LHCN-M2 (cell line): ENCODE measurements at places on chromosomes 11 and 22. TPM values are rescaled to one million over a fixed set of nuclear protein-coding genes. Genes with fewer than 3 reads are reported as not detected.
A peak's percentile ranks its signal among the peaks of the same experiment; 100 is the strongest.

DNA sequence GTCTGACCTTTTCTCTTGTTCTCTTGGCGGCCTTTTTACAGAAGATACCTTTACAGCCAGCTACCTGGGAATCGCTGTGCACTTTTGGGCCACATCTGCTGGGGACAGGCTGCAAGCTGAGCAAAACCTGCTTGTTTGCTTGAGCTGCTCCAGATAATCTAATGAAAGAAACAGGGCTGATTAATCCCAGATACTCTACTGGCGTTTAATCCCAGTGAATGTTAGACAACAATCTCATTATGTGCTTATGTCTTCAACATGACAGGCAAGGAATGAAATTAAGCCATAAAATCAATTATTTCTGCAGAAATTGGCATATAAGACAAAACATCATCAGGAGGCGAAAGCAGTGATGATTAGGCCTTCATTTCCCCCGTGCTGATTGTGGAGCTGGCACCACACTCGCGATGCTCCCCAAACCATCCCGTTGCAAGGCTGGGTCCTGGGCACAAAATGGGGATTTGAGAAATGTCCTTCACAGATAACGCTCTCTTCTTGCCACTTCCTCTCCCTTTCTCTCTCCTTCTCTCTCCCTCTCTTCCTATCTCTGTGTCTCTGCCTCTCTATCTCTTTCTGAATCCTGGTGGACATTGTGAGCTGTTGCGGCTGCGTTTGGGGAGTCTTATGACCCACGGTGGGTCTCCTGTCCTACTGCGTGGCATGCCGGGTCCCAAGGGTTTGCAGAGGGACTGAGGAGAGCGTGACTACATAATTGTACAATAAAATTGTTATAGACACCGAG is 1053.8 kb downstream of the TBC1D22A start:
- no peak for DNase-seq

- DNase-seq, result no peak
Measured at GRCh38 chr11:39011797-39012196, 2413.8 kb upstream of the RAG2 start.

DNA sequence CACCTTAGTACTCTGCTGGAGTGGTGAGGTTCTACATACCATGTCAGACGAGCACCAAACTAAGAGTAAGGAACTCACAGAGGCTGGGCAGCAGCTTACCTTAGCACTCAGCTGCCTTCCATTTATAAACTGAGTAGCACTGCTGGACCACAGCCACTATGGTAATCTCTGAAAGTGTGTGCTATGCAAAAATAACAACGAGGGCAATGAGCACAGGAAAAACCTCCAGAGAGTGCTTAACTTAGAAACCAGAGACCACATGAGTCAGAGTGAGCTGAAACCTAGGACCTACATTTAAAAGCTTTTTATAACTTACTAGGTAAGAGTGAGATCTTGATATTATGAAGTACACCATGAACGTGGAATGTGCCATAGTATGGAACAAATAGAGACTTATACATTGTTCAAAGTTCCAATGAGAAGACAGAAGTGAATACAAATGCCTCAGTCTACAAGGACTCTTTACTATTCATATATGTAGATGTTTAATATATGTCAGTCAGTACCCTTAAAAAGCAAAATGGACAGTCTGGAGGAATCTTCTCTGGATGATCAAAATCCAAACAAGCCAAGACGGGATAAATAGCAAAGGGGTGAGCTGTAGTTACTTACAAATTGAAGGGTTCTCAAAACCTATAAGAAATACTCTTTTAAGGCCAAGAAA is 17.2 kb upstream of the CD59 start:
- peak; percentile 82 for DNase-seq

GRCh38 chr22:28254396-28254795 is 335.3 kb upstream of the PITPNB start:
- no peak for DNase-seq

- no peak for DNase-seq
Measured at GRCh38 chr22:38172832-38173640, 8.6 kb downstream of the PLA2G6 start.

Gene GLYAT
- not detected in 2 replicates for total RNA-seq

Gene IL18
- 0.23 and 1.2 TPM in 2 replicates for total RNA-seq

Gene POU2AF3
- total RNA-seq, result not detected in 2 replicates

Gene GDPD4
- not detected in 2 replicates for total RNA-seq

Gene TRPM5
- not detected in 2 replicates for total RNA-seq

Gene GGTLC3
- not detected in 2 replicates for total RNA-seq
